Effector memory CD4-positive, alpha-beta T cell (primary cell): ENCODE measurements at places on chromosomes 12 and 14.

- no peak for DNase-seq
These were observed 178.3 kb downstream of the PRKD1 start for GRCh38 chr14:29749327-29749726.

DNA sequence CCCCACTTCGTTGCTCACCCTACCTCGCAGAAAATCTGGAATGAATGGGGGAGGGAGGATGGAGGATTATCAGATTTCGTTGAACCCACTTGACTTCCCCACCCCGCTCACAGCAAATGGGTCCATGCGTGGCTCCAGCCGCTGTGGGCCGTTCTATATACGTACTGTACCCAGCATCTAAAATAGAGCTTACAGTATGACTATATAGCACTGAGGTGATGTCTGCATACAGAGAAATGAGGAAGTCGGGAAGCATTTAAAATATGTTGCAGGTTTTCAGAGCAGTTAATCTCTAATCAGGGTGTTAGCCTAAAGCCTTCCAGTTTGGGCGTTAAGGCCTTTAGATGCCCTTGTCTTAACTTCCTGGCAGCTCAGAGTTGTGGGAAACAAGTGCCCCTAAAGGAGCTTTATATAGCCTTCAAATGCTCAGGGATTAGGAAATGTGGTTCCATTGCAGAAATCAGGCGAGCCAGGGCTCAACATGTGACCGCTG lies 1.4 kb downstream of the BICDL1 start:
- DNase-seq, result no peak

GRCh38 chr14:39247256-39247655 lies 13.5 kb downstream of the MIA2 start:
- no peak for DNase-seq

GRCh38 chr12:117388951-117389446 lies 27.6 kb upstream of the NOS1 start:
- no peak for DNase-seq

- DNase-seq, result no peak
These were observed 403.3 kb upstream of the PRICKLE1 start for GRCh38 chr12:42992826-42993225.

DNA sequence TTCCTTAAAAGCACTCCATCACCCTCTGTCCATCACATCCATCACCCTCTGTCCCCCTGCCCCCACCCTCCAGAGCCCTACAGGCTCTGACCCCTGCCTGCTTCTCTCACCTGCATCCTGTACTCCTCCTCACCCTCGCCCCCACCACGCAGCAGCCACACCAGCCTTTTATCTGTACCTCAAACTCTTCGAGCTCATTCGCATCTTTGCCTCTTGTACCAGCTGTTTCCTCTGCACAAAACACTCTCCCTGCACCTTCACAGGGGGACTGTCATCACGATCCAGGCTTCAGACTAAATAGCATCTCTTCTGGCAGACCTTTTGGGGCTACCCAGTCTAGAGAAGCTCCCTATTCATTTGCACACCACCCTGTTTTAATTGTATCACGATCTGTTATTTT lies 24.1 kb downstream of the TMEM229B start:
- no peak for DNase-seq

- DNase-seq, result no peak
These were observed 42.8 kb upstream of the CPSF6 start for GRCh38 chr12:69196302-69197288.

DNA sequence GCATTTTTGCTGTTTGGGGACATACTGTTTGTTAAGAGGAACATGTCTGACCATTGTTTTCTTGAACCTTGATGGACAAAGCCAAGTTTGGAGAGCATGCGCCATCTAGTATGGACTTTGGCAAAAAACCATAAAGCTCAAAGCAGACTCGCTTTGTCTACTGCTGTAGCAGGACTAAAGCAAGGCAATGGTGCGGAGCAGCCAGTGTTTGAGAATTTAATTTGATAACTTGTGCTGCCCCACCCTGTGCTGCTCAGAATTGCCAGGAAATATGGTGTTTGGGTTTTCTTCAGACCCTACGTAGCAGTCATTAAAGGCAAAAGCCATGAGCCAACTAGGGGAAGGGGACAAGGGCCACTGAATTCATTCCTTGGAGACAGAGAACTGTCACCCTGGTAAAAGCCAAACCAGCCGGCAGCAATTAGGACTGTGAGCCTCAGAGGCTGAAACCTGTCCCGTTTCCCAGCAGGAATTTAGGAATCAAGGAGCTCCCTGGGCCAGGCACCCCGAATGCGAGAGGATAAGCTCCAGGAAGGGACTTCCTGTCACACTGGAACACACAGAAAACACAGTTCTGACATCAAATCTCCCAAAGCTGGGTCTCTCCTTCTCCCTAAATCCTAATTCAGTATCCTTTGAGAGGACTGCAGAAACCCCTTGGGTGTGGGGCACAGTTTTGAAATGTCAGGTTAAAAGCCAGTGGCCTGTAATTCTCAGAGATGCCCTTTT lies 1.1 kb downstream of the AVIL start:
- DNase-seq, result no peak

GRCh38 chr12:49821373-49822287 lies 6.6 kb downstream of the NCKAP5L start:
- no peak for DNase-seq

- DNase-seq, result peak; percentile 4
These were observed 1.1 kb downstream of the SAV1 start for GRCh38 chr14:50666772-50667683.
